Right ventricle myocardium superior (tissue), 1 donor: ENCODE measurements at places on chromosomes 1 and 21.

DNA sequence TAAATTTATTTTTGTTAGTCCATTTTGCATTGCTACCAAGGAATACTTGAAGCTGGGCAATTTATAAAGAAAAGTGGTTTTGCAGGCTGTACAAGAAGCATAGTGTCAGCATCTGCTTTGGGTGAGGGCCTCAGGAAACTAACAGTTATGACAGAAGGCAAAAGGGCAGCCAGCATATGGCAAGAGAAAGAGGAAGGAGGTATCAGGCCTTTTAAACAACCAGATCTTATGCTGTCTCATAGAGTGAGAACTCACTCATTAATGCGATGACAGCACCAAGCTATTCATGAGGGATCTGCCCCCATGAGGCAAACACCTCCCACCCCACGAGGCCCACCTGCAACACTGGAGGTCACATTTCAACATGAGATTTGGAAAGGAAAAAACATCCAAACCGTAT lies 898.4 kb downstream of the KCNT2 start:
- DNase-seq = no peak

DNA sequence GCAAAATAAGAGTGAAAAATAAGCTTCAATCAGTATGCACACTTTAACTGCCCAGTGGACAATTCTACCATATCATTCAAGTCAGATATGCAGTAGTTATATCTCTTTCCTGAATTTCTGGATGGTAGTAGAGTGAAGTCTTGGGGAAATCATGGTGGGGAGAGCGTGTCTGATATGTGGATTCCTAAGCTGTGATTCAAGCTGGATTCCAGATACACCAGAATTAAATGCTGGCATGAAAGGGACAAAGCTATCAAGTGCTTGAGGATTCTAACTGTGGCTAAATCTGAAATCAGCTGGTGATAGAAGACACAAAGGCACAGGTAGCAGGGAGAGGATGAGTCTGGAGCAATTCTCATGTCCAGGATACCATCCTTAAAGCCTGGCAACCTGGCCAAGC lies 323.5 kb downstream of the DUSP10 start:
- no peak for DNase-seq

DNA sequence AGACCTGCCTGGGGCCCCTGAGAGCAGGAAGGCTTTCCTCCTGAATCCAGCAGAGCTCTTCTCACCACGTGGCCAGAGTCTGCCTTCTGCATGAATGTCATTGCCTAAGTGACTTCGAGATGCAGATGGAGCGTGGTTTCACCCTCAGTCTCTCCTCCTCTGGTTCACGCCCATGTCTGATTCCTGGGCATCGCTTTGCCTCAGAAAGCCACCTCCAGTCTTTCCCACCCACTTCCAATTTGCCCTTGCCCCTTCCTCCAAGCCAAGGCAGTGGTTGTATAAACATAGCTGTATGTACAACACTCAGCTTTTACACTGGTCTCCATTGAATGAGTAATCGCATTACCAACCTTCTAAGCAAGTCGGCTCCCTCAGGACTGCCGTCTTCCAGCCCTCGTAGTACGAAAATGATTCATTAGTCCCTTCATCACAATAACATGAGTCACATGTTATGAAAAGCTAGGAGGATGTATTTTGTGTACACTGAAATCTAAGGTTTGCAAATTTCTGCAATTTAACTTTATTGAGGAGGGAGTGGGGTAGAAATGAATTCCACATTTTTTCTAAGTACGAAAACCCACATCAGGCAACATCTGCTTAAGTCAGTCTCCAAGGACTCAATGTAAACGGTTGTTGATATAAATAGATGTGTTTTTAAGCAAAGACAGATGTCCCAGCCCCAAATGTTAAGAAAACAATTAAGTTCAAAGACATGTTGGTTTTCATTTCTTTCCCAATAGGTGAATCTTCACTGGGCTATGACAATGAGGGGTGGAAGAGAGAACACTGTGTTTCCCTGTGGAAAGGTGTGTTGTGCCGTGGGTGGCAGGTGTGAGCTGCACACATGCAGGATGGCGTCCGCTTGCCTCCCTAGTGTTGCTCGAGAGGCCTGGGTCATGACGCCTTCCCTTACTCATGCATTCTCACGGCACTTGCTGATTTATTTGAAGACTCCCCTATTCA lies 32.3 kb upstream of the ETS2 start:
- peak; percentile 59 for DNase-seq

GRCh38 chr1:76079475-76080227 lies 5.1 kb downstream of the ST6GALNAC3 start:
- DNase-seq = no peak

GRCh38 chr1:43373066-43373940 lies 5.5 kb upstream of the ELOVL1 start:
- no peak for DNase-seq

- DNase-seq = no peak
Observed at GRCh38 chr1:171248302-171248701, at the start of gene FMO1. FMO1 (plus strand) TSS chr1:171248494; CDS start chr1:171258088, 9,594 bp downstream.

- no peak for DNase-seq
Observed at GRCh38 chr21:44304877-44305293, 5.0 kb downstream of the PFKL start.

DNA sequence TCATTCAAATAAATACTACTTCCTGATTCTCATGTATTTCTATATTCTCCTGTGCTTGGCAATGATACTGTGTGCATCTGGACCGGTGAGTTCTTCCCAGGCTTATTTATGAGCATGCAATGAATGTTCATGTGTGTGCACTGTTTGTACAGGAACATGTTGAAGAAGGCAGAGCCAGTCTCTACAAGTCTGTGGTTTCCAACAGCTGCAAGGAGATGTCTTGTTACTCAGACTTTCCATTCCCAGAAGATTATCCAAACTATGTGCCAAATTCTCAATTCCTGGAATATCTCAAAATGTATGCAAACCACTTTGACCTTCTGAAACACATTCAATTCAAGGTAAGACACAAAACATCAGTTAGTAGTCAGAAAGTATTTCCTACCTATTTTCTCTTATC lies 19.1 kb downstream of the FMO1 start:
- no peak for DNase-seq

GRCh38 chr1:14713077-14713476 lies 114.6 kb downstream of the KAZN start:
- DNase-seq = no peak

- no peak for DNase-seq
Observed at GRCh38 chr21:16945580-16945979, 567.3 kb upstream of the CXADR start.

- no peak for DNase-seq
Observed at GRCh38 chr1:179545321-179545720, 30.4 kb downstream of the NPHS2 start.

GRCh38 chr1:240464099-240464498 lies 147.9 kb downstream of the GREM2 start:
- no peak for DNase-seq

DNA sequence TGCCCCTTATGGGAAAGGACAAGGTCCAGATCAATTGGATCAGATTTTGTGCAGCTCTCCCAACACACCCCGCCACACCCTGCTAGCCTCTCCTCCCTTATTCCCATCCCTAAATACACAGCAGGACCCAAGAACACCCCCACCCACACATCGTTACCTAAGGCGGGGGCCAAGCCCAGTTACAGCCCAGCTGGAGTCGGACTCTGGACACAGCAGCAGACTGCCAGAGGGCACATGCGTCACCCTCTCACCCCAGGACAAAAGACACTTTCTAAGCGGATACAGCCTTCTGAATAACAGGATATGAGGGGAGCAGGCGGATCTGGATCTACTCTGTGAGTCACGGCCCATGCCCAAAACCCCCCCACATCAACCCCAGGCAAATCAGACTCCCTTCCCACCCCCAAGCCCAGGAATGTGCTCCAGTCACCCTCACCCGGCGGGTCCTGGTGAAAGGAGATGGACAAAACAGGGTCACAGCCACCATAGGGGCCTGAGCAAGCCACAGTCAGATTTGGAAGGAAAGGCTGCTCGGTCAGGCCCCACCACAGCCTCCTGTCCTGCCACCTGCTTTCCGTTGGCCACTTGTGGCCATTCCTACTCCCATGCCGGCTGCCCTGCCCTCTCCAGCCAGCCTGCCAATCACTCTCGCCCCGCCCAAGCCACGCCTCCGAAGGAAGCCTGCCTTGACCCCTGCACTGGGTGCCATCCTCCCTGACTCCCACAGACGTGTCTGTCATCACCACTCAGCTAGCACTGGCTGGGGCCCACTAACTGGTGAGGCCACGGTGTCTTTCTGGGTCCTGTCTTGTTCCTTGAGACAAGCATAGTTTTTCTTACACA lies 4.0 kb downstream of the S100A16 start:
- peak; percentile 86 for DNase-seq

DNA sequence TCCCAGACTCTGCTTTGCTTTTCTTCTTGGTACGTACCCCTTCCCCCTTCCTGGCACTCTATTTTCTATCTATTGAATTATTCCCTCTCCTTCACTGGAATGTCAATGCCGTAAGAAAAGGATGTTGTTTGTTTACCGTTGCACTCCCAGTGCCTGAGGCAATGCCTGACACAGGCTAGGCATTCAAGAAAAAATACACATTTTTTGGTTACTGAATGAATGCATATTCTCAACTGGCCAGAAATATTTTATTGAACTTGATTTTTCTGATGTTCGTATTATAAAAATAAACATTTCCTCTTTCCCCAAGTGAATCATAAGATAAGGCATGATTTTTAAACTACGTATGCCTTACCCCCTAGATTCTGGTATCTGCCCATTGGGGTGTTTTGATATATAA lies 41.2 kb downstream of the GNG12 start:
- no peak for DNase-seq

- peak; percentile 74 for DNase-seq
Observed at GRCh38 chr1:23657659-23658275, 33.8 kb upstream of the RPL11 start.

DNA sequence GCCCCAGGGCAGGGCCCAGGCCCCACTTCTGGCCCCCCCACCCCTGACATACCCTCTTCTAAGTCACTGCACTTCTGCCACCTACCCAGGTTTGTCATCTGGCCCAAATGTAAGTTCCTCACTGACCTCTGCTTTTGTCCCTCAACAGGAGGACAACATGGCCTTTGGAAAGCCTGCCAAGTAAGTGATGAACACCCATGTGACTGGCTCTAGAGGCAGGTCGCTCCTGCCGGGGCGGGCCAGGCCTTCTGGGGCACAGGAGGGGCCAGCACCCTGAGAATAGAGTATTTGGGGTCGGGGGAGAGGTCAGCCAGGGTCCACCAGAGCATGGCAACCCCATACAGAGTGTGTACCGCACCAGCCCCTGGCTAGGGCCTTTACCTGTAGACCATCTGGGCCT lies 9.9 kb upstream of the SYTL1 start:
- DNase-seq = no peak

DNA sequence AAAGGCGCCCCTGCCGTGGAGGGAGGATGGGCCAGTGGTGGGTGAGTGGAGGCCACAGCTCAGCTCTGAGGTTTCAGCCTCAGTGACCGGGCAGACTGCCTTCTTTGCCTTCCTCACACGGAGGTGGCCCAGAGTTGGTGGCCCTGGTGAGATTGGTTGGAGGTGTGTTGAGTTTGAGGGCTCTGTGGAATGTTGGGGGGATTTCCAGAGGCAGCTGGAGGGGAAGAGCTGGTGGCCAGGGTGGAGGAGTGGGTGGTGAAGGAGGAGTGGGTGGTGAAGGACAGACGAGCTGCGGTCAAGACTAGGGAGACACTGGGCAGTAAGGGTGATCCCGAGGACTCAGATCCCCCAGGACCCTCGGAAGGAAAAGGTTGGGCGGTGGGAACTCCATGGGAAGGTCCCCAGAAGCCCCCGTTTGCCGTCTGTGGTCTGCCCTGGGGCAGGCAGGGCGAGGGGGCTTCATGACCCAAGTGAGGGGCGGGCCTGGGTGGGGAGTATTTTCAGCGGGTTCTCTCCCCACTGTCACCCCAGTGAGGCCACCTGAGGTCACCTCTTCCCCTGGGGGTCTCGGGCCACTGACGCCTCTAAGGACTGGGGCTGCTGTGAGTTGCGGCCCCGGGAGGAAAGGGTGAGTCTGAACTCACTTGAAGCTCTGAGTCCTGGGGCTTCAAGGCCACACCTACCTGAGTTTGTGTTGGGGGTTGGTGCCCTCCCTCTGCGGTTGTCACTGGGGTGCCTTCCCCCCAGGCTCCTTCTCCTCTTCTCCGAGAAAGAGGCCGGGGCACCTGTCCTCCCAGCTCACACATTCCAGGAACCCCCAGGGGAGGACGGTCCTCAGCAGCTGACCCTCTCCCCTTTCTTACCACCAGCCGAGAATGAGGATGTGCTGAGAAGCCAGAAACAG lies 22.7 kb upstream of the PIK3CD start:
- DNase-seq = no peak

- no peak for DNase-seq
Observed at GRCh38 chr1:239722035-239722434, 335.7 kb downstream of the CHRM3 start.

- peak; percentile 54 for DNase-seq
Observed at GRCh38 chr21:40516335-40516734, 330.6 kb downstream of the DSCAM start.

GRCh38 chr1:11143907-11144306 lies 44.2 kb upstream of the EXOSC10 start:
- DNase-seq = no peak

DNA sequence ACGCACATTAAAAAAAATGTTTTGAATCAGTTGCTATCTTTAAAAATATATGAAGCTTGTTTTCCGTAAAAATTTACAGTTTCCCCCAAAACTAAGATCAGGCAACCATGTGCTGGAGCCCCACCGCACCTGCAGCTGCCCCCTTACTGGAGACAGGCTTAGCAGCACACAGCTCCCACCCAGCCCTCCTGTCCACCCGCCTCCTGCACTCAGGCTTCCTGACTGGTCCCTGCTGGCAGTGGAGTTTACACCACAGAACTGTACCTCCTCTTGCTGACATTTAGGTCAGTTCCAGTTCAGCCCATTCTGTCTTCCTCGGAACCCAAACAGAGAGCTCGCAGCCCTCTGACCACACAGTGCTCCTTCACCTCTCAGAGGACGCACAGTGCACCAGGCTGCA lies 2.1 kb downstream of the GPR161 start:
- no peak for DNase-seq

DNA sequence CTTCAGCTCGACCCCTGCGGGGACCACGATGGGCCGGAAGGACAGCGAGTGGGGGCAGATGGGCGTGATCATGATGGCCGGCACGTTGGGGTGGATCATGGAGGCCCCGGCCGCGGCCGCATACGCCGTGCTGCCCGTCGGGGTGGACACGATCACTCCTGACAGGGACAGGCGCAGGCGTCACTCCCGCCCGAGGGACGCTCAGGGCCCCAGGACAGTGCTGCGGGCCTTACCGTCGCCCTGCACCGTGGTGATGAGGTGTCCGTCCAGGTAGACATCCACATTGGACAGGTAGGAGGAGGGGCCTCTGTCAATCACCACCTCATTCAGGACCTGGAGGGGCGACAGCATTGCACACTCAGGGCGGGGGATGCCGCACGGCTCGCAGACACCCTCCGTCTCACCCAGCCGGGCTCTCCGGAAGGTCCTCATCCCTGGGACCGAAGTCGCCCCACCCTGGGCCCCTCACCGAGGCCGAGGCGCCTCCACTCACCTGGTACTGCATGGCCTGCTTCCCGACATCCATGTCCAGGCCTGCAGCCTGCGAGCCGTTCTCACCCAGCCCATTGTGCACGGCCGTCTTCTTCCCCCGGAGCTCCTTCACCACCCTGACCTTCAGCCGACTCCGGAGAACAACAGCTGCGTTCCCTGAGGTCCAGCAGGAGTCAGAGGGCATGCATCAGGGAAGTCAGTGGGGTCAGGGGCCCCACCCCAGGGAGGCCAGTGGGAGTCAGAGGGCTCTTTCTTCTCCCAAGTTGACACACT lies 24.0 kb downstream of the NADK start:
- DNase-seq = no peak

GRCh38 chr1:15260418-15261154 lies 13.6 kb downstream of the FHAD1 start:
- DNase-seq = no peak

- no peak for DNase-seq
Observed at GRCh38 chr1:111202366-111202706, 1.9 kb upstream of the DENND2D start.
